ENCODE measurements at places on chromosomes 3 and 15.

GRCh38 chr3:32319607-32320006, 72.0 kb upstream of the CMTM7 start:
- no peak for DNase-seq

DNA sequence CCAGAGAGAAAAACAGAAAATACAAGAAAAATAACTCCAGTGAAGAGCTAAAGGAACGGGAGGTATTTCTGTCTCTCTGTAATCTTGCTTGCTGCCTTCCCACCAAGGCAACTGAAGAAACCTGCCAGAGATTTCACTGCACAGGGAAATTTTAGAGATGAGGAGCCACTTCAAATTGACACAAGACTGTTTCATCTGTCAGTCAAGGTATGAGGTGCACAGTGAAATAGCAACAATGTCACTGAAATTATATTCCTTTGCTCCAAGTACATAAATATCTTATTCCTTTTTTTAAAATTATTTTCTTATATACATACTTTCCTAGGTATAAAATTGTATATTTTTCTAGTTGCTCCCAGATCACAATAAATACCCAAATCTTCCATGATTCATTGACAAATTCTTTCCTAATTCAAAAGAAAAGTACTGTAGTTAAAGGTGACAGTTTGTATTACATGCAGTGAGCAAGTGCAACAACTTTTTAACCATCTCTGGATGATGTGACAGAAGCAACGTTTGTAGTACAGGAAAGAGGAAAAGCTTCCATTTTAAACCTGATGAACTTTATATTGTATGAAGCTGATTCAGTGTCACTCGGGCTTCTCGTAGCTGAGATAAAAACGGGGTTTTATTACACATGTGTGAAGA, 563.4 kb downstream of the TUSC7 start:
- DNase-seq = no peak

GRCh38 chr15:76328106-76328696, 8.4 kb upstream of the ISL2 start:
- no peak for DNase-seq

- no peak for DNase-seq
Measured at GRCh38 chr15:52208306-52208946, 17.2 kb upstream of the GNB5 start.

GRCh38 chr3:189119950-189120349, 51.8 kb upstream of the TPRG1 start:
- no peak for DNase-seq

DNA sequence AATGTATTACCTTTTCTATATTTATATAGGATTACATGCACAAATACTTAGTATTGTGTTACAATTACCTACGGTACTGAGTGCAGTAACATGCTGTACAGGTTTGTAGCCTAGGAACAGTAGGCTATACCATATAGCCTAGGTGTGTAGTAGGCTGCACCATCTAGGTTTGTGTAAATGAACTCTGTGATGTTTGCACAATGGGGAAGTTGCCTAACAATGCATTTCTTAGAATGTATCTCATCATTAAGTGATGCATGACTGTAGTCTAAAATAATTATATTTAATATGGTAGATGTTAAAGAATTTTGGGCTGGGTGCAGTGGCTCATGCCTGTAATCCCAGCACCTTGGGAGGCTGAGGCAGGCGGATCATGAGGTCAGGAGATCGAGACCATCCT, 281.0 kb downstream of the KLF13 start:
- DNase-seq = no peak

DNA sequence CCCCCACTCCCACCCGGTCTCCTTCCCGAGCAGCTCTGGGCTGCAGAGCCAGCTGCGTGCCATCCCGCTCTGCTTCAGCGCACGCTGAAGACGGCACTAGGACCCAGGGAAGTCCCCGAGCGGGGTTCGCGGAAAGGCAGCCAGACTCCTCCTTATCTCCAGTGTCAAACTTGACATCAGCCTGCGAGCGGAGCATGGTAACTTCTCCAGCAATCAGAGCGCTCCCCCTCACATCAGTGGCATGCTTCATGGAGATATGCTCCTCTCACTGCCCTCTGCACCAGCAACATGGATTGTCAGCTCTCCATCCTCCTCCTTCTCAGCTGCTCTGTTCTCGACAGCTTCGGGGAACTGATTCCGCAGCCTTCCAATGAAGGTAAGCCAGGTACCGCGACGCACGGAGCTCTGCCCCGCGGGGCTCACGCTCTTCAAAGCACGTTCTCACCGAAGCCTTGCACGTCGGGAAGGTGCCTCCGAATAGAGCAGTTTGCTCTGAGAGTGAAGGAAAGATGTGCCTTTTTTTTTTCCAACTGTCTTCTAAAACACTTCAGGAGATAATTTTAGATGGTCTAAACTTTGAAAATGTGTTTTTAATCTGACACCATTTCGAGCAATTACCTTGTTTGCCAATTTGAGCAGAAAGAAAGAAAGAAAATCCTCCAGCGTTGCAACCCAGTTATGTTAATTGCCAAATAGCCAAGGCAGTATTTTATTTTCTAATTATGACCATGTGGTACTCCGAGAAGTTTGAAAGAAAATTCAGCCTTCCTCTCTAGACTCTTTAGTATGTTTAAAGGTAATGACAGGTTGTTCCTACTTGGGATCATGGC, at the start of gene EPHA3:
EPHA3 (plus strand) TSS at position 161 of the 830 bp plus-strand sequence; CDS start at position 289, 128 bp downstream.
- DNase-seq = no peak

DNA sequence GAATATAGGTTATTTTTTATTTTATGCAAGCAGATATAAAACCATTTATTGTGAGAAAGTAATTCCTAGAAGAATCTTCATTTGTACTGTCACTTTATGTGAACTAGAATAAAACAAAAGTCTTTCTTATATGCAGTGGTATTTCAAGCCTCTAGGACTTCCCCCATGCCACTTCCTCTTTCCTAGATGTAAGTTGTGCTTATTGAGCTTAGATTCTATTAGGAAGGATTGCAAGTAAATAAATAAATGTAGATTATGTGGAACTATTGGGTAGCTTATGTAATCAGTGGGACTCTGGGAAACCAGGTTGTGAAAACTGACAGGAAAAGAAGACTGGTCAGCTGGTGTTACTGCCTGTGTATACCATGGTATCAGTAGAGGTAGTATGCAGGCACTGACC, 169.7 kb downstream of the RSRC1 start:
- no peak for DNase-seq

- no peak for DNase-seq
Measured at GRCh38 chr15:76756381-76756780, 148.8 kb downstream of the SCAPER start.

DNA sequence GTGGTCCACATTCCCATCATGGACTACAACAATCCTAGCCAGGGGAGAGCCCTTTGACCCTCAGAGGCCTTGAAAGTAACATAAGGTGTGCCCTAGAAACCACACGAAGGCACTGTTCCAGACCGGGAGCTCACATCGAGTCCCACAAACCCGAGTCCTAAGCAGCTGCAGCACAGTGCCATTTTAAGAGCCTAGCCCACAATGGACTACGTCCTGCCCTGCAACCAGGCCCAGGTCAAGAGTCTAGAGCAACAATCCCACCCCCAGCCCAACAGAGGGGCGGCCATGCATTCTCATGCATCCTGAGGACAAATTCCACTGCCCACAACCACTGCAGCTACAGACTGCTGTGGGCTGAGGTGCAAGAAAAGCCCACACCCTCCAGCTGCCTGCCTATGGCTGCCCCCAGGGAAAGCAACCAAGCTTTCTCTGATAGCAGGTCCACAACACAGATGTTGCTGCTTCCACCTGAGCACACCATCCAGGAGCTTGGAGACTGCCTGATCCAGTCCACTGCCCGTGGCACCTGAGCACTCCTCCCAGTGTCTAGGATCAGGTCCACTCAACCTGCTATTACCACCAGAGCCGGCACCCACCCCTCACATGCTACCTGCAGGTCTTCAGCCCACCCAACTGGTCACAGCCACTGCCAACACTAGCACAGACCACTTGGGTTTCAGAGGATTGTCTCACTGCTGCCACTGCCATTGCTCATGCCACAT, 56.8 kb downstream of the IGSF11 start:
- DNase-seq = no peak

- DNase-seq = no peak
Measured at GRCh38 chr3:77500721-77501120, 460.8 kb downstream of the ROBO2 start.

- peak; percentile 12 for DNase-seq
Measured at GRCh38 chr3:10469441-10470119, 35.8 kb downstream of the ATP2B2 start.
